ENCODE measurements at places on chromosomes 2 and 18.

DNA sequence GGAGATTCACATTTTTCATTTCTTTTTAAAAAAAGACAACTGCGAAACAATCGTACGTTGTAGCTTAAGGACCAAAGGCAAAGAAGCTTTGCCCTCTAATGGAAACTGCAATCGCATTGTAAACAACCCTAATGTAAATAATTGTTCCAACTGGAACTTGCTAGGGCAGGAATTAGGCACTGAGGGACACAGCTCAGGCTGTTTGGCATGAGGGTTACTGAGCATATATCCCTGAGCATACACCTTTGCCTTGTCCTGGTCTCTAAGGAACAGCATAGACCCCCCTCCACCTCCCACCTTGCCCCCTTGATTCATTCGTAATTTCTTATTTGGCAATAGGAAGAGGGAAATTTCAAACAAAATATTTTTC lies 396.4 kb downstream of the LNPK start:
- no peak for DNase-seq

DNA sequence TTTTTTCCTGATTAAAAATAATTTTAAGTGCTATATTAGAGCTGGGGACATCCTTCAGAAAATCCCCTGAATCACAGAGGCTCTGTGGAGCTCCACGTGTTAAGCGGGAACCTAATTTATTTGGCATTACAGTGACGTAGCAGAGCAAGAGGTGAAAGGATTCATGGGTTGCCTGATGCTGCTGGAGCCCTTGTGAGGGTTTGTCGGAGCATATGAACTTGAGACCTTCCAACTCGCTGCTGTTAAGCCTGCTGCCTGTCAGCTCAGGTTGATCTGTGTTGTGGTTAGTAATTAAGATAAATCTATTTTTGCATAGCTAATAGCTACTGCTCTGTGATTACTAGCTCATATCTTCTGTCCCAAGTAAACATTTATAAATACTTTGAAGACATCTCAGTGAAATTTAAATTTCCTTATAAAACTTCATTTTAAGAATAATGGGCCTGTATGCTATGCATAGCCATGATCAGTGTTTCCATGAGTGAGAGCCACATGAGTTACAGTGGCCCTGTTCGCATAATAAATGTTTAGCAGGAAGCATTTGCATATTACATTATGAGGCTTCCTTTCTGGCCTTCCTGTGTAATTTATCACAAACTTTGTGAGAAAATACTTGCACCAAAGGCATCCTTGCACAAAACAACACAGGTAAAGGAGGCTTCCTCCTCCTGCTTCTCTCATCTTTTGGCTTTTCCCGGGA lies 438.9 kb downstream of the PTPRM start:
- no peak for DNase-seq

- no peak for DNase-seq
Observed at GRCh38 chr18:49177812-49178211, 227.0 kb upstream of the SMAD7 start.

- no peak for DNase-seq
Observed at GRCh38 chr2:128487650-128488387, 169.2 kb upstream of the HS6ST1 start.

GRCh38 chr2:235847576-235847975 lies 320.6 kb downstream of the GBX2 start:
- no peak for DNase-seq

- DNase-seq = no peak
Observed at GRCh38 chr2:123540291-123540690, 484.8 kb upstream of the CNTNAP5 start.

GRCh38 chr2:235320326-235320725 lies 173.5 kb upstream of the AGAP1 start:
- no peak for DNase-seq

DNA sequence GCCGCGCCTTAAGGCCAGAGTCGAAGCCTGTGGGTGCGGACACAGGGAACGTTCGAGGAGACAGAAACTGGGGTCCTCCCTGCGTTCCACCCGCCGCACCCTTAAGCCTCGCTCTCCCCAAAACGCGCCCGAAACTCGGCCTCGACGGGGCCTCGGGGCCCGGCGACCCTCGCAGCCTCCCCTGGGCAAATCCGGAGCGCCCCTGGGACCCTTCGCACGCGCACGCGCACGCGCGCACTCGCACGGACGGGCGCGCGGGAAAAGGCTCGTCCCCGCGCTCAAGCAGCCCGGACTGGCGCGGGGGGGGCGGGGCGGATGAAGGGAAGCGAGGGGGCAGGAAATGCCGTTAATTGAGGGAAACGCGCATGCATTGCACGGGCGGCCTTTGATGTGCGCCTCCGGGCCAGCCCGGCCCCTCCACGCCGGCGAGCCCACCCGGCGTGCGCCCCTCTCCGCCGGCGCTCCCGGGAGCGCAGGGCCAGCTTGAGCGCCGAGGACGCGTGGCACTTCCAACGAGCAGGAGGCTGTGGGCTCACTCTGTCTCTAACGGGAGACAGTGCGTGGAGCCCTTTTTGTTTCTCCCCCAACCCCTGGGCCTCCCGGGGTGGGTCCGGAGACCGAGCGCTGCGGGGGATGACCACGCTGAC lies 5.4 kb upstream of the SALL3 start:
- DNase-seq = no peak

DNA sequence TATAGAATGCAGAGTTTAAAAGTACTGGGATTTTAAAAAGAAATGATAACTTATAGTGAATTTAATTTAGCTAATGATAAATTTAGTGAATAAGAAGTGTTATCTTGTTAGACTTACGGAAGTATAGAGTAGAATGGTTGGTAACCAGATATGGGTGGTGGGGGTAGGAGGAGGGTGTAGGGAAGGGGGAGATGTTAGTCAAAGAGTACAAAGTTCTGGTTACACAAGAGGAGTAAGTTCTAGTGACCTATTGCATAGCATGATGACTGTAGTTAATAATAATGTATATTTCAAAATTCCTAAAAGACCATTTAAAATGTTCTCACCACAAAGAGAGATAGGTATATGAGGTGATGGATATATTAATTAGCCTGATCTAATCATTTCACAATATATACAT lies 184.8 kb upstream of the STON1 start:
- DNase-seq = no peak
